ENCODE measurements at places on chromosomes 6 and 20.

DNA sequence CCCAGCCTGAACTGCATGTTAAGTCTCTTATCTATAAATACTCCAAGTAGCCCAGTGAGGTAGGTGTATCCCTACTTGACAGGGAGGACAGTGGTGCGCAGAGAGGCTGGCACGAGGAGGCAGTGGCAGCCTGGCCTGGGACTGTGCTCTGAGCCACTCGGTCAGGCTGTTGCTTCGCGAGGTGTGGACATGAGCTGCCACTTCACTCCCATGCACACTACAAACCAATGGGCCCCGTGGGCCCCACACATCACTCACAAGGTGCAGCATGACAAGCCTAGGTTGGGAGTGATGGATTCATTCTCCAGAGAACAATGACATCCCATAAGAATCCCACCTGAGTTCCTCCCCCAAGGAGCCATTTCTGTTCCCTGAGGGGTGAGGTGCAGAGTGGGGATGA lies 54.9 kb downstream of the TMEM242 start:
- no peak for DNase-seq

- peak; percentile 20 for DNase-seq
Measured at GRCh38 chr6:24667378-24667803, 514 bp downstream of the ACOT13 start.

GRCh38 chr6:120303527-120303926 lies 954.0 kb upstream of the MAN1A1 start:
- DNase-seq, result no peak

DNA sequence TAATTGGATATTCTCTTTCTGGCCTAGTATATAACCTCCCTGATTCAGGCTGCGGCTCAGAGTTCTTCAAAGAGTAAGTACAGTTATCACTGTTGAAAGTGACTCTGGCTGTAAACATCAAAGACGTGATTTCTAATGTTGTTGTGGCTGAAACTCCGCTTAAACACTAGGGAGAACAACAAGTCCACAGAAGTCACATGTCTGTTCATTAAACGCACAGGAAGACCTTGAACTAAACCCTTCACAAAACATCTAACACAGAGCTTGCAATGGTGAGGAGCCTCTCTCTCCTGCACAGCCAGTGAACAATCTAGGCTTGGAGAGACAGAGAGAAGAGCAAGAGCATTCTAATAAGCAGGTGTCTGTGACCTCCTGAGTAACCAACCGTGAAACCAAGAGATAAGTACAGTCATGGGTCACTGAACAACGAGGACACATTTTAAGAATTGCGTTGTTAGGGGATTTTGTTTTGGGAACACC lies 249.3 kb downstream of the PRKN start:
- DNase-seq, result no peak

- DNase-seq, result peak; percentile 38
Measured at GRCh38 chr6:158061709-158062461, 80.2 kb downstream of the SYNJ2 start.

- DNase-seq, result no peak
Measured at GRCh38 chr6:130259140-130259539, 36.4 kb upstream of the SAMD3 start.

DNA sequence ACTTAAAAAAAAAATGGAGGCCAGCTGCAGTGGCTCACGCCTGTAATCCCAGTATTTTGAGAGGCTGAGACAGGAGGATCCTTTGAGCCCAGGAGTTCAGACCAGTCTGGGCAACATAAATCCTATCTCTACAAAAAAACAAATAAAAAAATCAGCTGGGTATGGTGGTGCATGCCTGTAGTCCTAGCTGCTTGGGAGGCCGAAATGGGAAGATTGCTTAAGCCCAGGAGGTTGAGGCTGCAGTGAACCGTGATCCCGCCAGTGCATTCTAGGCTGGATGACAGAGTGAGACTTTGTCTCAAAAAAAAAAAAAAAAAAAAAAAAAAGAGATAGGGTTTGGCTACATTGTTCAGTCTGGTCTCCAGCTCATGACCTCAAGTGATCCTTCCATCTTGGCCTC lies 29.7 kb downstream of the MYO6 start:
- no peak for DNase-seq

GRCh38 chr20:19292254-19292653 lies 79.8 kb downstream of the SLC24A3 start:
- DNase-seq, result no peak

GRCh38 chr6:53437557-53438202 lies 88.9 kb upstream of the ELOVL5 start:
- DNase-seq, result peak; percentile 89

GRCh38 chr6:23688650-23689049 lies 437.4 kb upstream of the NRSN1 start:
- DNase-seq, result peak; percentile 57

DNA sequence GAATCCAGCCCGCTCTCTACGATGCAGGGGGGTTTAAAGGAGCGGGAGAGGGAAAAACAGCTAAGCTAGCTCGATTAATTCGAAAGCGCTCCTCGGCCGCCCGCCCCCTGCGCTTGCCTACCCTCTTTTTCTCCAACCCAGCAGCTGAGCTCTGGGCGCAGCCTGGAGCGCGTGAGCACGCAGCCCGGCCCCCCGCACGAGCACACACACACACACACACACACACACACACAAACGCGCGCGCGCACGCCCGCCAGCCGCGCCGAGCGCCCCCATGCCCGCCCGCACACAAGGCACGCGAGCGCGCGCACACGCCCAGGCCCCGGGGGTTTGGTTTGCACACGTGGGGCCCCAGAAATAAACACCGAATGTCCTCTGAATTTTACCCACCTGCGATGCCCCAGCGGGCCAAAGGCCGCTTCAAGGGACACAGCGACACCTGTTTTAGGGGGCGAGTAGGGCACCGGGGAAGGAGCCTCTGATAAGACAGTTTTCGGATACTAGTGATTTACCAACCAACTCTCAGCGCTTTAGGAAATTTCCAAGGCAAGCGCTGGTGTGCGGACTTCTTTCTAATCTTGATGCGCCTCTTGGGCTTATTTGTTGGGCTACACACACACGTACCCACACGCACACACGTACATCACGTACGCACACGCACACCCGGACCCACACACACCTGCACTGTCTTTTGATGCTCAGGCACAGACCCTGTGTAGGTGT lies 802 bp upstream of the NRN1 start:
- DNase-seq, result peak; percentile 36

- no peak for DNase-seq
Measured at GRCh38 chr6:150118627-150119026, 24.2 kb upstream of the PPP1R14C start.

DNA sequence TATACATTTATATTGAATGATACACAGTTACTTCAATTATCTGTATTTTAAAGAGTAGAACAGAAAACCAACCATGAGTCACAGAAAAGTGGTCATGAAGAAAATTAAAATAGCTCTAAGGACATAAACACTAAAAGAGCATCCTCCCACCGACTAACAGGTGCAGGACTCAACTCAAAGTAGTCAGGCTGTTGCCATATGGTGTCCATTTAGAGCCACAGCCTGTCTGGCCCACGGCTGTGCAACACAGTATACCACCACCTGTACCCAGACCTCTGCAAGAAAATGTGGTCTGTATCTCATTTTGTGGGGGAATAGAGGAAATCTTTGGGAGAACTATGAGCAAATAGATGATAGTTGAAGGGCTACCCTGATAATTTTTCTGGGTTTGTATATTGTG lies 449.8 kb upstream of the RNF217 start:
- no peak for DNase-seq

GRCh38 chr6:90496258-90497016 lies 90.4 kb downstream of the MAP3K7 start:
- DNase-seq, result no peak

- DNase-seq, result no peak
Measured at GRCh38 chr20:54995553-54995952, 520.2 kb downstream of the DOK5 start.

DNA sequence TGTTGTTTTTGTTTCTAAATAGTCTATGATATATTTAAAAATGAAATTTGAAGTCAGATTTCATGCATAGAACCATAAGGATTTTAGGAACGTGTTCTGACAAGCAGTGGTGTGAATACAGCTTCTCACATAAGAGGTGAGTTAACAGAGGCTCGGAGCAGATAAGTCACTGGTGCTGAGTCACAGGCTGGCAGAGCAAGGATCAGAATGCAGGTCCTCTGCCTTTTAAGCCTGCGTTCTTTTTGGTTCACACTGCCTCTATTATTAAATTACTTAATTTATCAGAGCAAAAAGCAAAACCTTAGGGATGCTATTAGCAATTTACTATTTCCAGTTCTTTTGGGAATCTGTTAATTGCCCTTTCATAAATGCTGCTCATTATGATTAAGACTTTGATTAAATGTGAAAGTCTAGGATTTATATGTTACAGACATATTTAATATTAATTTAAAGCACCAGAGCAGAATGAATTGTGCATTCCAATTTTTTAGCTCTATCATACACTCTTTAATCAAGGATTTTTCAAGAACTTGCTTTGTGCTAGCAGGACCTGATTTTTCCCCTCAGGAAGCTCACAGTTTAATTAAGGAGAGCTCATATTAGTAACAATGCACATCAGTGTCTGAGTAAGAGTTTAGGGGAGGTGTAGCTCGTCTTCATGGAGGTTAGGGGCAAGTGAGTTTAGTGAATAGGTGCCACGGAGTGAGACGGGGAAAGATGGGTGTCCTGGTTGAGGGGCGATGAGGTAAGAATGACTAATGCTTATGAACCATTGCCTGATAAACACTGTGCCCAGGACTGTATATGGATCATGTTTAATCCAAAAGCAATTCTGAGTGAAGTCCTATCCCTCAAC lies 212.7 kb upstream of the AGPAT4 start:
- DNase-seq, result peak; percentile 78

- DNase-seq, result peak; percentile 48
Measured at GRCh38 chr6:144246988-144247387, 38.1 kb upstream of the UTRN start.

GRCh38 chr6:74075323-74075722 lies 379.3 kb downstream of the CD109 start:
- DNase-seq, result peak; percentile 88

- DNase-seq, result no peak
Measured at GRCh38 chr20:38067717-38068365, 34.3 kb downstream of the RPRD1B start.

DNA sequence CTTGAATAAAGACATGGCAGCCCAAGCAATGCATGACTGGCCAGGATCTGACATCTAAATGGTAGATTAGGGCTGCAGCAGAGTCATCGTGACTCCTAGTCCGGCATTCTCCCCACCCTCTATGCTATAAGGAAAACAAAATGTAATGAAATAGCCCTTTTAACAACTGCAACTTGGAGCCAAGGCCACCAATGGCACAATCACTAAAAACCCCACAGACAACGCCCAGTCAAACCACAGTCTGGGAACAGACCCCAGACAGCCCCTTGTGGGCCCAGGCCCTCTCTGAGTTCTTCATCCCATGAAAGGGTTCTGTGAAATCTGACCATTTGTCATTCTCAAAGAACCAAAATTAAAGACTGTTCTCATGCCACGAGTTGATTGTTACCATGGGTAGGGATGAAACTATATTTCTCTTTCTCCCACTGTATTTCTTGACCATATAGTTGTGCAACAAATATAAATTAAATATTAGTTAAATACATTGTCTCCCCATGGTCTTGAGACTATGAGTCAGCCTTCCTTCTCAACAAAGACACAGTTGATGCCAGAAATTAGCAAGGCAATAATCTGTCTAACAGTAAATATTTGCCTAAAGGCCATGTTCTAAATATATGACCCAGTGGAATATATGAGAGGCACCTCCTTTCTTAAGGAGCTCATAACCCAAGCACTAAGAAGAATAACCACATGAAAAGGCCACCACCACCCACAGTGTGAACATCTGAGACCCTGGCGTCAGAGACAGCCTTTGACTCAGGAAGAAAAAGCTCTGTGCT lies 85.6 kb upstream of the SSTR4 start:
- DNase-seq, result no peak

DNA sequence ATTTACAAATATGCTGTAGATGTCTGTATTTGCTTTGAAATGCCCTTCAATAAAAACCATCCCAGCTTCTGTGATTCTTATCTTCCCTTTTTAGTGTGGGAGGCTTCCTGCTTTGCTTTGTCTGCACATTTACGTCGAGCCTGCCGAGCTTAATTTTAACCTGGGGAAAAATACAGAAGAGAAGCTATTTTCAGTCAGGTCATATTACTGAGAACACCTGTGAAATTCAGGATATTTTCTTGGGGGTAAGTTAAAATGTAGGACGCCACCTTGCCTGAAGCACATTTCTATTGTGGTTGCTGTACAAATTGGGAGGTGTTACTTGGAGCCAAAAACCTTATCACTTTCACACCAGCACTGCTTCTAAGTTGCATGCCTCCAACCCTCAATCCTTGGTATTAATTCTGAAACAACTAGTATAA lies 43.6 kb upstream of the FUCA2 start:
- DNase-seq, result no peak

DNA sequence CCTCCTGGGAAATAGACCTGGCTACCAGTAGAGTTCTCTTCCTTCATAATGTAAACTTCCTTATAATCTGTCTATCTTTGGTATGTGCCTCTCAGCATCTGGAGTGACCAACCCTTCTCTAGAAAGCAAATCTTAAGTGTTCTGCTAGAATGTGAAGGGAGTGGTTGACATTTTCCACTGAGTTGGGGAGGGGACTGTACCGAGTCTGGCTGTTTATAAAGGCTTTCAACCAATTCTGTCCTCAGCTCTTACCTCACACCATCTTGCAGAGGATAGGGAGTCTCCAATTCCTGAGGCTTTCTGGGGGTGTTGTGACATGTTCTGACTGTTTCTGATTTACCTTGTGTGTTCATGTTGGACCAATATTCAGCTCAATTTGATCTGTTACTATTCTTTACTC lies 39.6 kb downstream of the FAM217A start:
- DNase-seq, result no peak

GRCh38 chr6:111646942-111647341 lies 41.3 kb upstream of the TRAF3IP2 start:
- DNase-seq, result peak; percentile 92

DNA sequence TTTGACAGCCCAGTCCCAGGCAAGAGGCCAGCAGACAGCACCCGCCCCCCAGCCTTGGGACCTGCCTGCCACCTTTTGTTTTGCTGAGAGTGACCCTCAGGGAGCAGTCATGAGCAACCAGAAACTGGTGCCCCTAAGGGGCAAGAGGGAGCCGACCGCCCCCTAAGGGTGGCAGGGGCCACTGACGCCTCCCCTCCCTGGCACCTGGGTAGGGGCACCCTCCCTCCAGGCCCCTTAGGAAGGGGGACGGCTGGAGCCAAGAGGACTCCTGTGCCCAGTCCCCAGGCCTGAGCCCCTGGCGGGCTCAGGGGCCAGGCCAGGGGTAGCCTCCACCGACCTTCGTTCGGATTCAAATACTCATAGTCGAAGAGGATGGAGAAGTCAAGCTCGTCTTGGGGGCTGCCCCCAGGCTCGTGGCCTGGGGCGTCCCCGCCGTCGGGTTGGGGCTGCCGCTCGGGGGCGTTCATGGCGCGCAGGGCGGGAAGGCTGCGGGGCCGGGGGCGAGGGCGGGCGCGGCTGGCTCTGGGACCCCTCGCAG lies 417 bp downstream of the NFATC2 start:
- no peak for DNase-seq

GRCh38 chr20:21436205-21436604 lies 38.9 kb upstream of the NKX2-4 start:
- DNase-seq, result peak; percentile 68

GRCh38 chr6:128078276-128078675 lies 177.4 kb upstream of the THEMIS start:
- DNase-seq, result no peak

GRCh38 chr6:170190046-170190445 lies 100.8 kb downstream of the DLL1 start:
- DNase-seq, result no peak
